ENCODE measurements at places on chromosomes 5 and 9.

GRCh38 chr5:57366744-57367143, 115.9 kb downstream of the ACTBL2 start:
- no peak for DNase-seq

DNA sequence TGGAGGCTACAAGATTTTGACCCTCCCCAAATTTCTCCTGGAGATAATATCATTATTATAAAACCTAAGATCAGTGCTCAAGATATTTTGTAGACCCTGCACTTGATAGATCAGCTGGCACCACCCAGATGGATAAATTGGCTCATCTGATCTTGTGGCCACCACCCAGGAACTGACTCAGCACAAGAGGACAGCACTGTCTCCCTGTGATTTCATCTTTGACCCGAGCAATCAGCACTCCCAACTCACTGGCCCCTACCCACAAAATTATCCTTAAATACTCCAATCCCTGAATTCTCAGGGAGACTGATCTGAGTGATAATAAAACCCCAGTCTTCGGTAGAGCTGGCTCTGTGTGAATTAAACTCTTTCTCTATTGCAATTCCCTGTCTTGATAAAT, 34.5 kb upstream of the TENT2 start:
- no peak for DNase-seq

GRCh38 chr9:72526901-72527800, 5.7 kb downstream of the TMC1 start:
- peak; percentile 83 for DNase-seq

DNA sequence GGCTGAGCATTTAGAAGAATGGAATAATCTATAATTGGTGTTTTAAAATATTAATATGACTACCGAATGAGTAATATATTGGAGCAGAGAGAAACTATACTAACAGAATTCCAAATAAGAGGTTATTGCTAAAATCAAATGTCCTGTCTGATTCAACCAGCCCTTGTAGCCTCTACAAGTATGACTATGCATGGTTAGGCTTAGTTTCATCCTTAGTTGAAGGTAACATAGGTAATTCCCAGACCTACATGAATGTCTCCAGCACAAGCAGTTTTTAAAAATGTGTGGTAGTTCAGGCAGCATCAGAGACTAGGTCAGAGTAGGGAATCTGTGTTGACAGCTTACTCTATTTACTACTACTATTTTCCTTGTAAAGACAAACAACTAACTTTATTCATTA, 51.7 kb upstream of the SLC27A6 start:
- DNase-seq, result no peak

DNA sequence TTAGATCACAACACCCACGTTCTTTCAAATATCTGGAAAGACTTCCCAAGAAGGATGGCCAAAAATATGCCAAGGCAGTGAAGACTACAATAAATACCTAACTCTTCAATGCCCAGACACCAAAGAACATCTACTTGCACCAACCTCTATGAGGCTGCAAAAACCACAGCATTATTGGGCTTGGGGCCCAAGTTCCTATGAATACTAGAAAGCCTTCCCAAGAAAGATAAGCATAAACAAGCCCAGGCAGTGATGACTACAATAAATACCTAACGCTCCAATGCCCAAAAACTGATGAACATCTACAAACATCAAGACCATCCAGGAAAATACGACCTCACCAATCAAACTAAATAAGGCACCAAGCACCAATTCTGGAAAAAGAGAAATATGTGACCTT, 41.3 kb downstream of the AP3B1 start:
- DNase-seq, result no peak

- DNase-seq, result no peak
Observed at GRCh38 chr5:102767862-102768261, 12.8 kb downstream of the PAM start.

DNA sequence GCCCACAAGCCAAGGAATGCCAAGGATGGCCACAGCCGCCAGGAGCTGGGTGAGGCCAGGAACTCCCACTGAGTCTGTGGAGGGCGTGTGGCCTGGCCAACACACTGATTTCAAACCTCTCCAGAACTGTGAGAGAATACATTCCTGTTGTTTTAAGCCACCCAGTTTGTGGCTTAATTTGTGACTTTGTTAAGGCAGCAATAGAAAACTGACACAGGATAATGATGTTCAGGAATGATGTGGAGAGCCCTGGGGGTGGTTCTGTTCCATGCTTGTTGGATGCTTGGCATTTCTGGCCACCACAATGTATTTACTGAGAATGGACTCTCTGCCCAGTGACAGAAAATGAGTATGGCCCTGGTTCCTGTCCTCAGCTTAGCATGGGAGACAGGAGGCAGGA, 82.8 kb downstream of the DAP start:
- DNase-seq, result no peak

GRCh38 chr9:84903963-84904362, 234.4 kb downstream of the NTRK2 start:
- no peak for DNase-seq

DNA sequence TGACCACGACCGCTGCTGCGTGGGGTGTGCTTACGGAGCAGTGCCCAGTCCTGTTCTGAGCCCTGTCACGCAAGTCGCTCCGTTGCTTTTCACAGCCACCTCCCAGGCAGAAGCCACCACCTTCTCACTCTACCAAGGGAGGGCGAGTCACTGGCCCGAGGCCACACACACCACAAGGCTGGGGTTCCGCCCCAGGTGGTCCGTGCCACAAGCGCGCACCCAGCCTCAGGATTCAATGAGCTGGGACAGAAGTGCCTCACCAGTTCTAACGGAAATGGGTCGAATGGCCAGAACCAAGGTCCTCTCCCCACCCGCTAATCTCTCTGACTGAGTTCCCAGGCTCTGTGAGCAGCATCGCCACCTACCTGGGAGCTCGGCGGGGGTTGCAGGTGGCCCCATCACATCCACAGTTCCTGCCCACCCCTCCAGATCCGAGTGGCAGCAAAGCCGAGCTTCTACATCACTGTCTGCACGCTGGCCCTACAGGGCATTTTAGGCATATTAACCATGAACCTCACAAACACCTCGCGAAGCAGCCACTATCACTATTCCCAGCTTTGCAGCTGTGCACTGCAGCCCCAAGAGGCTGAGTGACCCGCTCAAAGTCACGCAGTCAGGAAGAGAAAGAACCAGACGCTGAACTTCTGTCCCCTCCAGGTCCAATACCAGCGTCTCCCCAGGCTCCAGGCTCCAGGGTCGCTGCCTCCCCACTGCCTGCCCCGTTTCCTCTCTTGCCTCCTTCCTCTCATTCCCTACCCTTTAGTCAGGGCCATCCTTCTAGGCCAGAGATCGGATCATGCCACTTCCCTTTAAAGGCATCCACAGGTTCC, 92.1 kb upstream of the PHYKPL start:
- DNase-seq, result no peak

GRCh38 chr5:93601802-93602155, 18.8 kb downstream of the NR2F1 start:
- no peak for DNase-seq

DNA sequence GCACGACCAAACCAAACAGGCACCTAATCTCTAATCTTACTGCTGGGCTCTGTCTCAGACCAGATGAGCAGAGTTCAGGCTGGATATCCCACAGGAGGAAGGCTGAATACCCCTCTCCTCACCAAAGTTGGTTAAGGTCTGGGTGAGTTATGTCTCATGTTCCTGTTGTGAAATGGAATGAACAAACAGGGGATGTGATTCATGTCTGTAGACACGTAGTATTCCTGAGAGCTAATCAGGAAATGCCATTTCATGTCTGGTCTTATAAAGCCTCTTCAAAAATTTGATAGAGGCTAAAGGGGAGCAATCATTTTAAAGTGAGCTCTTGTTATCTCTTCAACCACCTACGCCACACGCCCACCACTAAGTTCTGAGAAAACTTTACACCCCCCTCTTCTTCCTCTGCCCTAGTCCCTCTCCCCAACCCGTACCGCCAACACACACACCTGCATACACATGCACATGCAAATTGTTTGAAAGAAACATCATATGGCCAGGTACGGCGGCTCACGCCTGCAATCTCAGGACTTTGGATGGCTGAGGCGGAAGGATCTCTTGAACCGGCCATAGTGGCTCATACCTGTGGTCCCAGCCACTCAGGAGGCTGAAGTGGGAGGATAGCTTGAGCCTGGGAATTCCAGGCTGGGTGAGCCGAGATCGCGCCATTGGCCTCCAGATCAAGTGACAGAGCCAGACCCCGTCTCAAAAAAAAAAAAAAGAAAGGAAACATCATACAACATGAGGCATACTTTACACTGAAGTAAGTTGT, 69.8 kb upstream of the RAI14 start:
- DNase-seq, result no peak

GRCh38 chr5:52543594-52543993, 244.1 kb upstream of the ITGA1 start:
- DNase-seq, result no peak

DNA sequence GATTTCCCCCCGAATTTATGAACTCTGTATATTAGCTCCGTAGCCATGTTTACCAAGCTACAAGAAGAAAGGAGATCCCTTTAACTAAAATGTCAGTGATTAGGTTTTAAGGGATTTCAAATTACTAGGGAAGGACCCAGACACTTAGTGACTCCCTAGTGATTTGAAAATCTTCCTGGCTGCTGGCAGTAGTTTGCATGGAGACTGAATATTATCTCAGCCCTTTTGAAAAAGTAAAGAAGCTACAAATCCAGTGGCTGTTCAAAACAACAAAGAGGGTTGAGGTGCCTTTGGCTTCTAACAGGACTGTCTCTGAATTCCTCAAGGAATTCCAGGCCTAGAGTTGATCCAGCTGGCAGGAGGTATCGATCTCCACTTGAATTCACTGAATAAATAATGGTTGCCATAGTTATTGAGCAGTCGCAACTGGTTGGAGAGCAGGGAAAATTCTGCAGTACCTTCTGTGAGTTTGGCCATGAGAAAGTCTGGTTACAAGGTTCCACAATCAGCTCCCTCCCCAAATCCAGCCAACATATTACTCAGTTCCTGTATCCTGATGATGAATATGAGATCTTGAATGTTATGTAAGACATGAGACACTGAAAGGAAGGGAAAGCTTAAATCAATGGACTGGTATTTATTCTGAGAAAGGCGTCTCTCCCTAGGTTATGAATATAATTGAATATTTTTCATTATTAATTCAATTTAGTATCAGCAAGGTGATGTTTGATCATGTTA, 37.7 kb downstream of the NR4A3 start:
- DNase-seq, result no peak

GRCh38 chr5:56632199-56632598, 183.2 kb upstream of the MAP3K1 start:
- peak; percentile 41 for DNase-seq

DNA sequence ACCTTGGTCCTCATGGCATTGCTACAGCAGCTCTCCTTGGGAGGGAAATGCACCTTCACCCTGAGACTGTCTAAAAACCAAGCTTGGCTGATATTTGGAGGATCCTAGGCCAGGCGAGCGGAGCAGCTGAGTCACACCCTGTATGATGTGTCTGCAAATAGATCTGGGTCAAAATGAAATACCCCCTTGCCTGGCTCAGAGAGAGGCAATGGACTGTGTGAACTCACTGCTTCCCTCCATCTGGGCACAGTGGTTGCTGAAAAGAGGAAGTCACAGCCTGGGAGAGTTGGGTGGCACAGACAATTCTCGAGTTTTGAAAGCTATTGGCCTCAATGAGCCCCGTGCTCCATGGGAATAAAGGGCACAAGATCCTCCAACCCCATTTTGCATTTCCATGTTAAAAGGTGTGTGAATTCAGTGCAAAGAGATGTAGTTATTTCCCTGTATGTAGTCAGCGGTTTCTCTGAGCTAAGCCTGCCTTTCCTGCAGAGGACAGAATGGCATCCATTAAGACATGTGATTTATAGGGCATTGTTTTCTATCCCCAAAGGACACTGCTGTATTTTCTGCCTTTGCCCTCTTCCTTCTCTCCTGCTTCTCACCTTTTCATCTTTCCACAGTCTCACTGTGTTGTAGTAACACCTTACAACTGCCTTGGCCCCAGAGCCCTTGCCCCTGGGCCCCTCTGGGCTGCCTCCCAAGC, 177.2 kb downstream of the GADD45G start:
- no peak for DNase-seq

DNA sequence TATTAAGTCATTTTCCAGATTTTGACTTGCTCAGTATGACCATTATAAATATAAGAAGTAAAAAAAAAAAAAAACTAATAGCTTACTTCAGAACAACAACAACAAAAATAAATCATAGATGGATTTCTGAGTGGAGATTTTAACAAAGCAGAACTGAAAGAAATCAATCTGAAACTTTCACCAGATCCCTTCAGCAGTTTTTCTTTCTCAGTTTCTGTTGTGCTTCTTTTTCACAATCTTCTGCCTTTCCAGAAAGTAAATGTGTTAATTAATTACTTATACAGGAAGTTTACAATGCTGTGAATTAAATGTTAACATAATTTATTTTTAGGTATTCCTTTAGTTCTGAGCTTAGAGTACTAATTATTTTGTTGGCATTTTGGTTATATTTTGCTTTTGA, 73.5 kb downstream of the CHSY3 start:
- no peak for DNase-seq
